Endodermal cell (in vitro differentiated cells): ENCODE measurements at places on chromosomes 4 and X. TPM values are rescaled to one million over a fixed set of nuclear protein-coding genes. Genes with fewer than 3 reads are reported as not detected.

The CENPI gene
- total RNA-seq = 21.2 and 24.5 TPM in 2 replicates

The NAP1L2 gene
- 5.7 to 7.7 TPM (median 6.6 TPM) in 3 replicates for total RNA-seq

The SASH3 gene
- total RNA-seq = not detected in 3 replicates

The NIPAL1 gene
- total RNA-seq = 5.5 and 8.4 TPM in 2 replicates

The UGT2B17 gene
- total RNA-seq = not detected in 3 replicates

The PLS3 gene
- 179 and 193 TPM in 2 replicates for total RNA-seq

The SSX2 gene
- not detected in 3 replicates for total RNA-seq

The CCDC158 gene
- not detected in 3 replicates for total RNA-seq

The LANCL3 gene
- 0.11 TPM in 2 replicates for total RNA-seq

The MMRN1 gene
- total RNA-seq = not detected in 2 replicates

The HS3ST1 gene
- total RNA-seq = 1.2 and 1.3 TPM in 2 replicates

The SH3TC1 gene
- total RNA-seq = 2.6 and 2.7 TPM in 2 replicates

The CORIN gene
- 0.23 to 0.54 TPM (median 0.53 TPM) in 3 replicates for total RNA-seq

The FRMPD3 gene
- total RNA-seq = not detected in 3 replicates

The HTN3 gene
- not detected in 2 replicates for total RNA-seq
